ENCODE measurements at places on chromosomes 5 and 9. TPM values are rescaled to one million over a fixed set of nuclear protein-coding genes. Genes with fewer than 3 reads are reported as not detected.
A peak's percentile ranks its signal among the peaks of the same experiment; 100 is the strongest.

DNA sequence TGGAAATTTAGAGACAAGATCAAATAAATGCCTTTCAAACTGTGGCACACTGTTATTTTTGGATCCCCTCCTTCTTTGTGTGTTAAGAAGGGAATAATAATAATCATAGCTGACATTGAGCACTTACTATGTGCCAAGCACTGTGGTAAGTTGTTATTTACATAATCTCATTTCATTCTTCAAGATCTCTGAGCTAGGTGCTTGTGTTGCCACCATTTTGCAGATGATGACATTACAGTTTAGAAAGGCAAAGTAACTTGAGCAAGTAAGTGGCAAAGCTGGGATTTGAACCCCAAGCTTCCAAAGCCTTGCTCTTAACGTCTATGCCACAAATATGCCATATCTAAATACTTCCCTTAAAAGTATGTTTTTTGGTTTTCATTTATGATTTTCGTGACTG is 121.8 kb upstream of the TMEM161B start:
- DNase-seq: no peak

OR1Q1 gene
- total RNA-seq: not detected

GRCh38 chr5:56314529-56314928 is 81.4 kb upstream of the ANKRD55 start:
- DNase-seq: no peak

- DNase-seq: no peak
These were observed 299.9 kb upstream of the MSX2 start for GRCh38 chr5:174424219-174425053.

DNA sequence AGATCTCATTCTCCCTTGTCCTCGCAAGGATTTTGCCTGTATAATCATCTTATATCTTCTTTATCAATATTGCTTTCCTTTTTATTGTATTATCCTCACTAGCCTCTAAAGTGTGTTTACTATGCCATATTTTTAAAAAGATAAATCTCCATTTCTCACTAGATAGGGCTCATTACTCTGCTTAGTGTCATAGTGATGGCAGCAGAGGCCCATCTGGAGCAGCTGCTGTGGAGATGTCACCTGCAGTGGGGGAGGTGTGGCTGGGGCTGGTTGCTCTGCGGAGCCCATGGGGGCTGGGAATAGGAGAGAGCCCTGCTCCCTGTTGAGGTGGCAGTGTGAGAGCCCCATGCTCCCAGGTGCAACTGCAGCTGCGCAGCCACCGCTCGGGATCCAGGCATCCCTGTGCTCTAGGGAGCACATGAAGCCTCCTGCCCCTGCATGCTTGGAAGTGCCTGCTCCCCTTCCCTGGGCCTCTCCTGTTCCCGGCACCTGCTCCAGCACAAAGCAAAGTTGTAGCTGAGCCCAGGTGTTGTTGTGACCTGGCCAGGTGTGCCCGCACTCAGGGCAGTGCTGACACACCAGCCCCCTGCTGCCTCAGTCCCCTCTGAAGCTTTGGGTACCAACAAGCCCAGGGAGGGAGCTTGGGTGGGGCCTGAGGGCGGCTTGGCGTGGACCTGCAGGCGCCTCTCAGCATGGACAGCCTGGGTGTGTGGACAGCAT is 144.6 kb upstream of the MRPS30 start:
- DNase-seq: no peak

SLC6A19 gene
- total RNA-seq: not detected

TLR4 gene
- total RNA-seq: 0.23 TPM

DNA sequence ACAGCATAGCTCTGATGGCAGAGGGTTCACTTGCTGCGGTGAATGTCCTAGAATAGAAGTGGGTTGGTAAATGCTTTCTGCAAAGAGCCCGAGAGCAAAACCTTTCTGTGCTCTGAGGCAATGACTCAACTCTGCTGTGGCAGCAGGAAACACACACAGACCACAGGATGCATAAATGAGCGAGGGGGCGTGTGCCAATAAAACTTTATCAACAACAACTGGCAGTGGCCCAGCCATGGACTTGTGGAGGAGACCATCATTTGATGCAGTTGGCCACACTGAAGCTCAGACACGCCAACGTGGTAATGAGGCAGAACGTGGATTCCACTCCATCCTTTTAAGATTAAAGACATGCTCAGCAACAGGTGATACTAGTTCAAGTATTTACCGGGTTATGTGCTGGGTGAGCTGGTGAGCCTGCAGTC is 6.8 kb downstream of the MRPL36 start:
- DNase-seq: peak; percentile 99

DNA sequence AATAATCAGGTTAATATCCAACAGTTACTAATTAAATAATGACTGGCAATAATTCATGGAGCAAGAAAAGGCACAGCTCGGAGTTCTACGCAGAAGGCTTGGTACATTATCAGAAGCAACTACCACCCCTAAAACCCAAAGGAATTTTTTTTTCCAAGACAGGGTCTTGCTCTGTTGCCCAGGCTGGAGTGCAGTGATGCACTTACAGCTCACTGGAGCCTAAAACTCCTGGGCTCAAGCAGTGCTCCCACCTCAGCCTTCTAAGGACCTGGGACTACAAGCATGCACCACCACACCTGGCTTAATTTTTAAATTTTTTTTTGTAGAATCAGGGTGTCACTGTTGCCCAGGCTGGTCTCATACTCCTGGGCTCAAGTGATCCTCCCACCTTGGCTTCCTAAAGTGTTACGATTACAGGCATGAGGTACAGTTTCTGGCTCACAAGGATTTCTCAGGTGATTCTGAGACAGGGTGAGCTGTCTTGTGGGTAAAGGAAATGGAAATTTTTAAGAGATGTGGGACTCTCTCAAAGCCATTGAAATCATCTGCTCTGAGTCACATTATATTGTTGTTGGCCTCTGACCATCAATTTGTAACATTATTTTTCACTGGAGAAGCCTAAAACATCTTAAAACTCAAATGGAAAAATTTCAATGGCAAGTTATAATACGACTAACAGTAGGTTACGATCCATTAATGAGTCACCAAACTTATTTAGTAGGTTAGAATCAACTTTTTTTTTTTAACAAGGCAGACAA is 19.7 kb upstream of the HSDL2 start:
- DNase-seq: no peak

DNA sequence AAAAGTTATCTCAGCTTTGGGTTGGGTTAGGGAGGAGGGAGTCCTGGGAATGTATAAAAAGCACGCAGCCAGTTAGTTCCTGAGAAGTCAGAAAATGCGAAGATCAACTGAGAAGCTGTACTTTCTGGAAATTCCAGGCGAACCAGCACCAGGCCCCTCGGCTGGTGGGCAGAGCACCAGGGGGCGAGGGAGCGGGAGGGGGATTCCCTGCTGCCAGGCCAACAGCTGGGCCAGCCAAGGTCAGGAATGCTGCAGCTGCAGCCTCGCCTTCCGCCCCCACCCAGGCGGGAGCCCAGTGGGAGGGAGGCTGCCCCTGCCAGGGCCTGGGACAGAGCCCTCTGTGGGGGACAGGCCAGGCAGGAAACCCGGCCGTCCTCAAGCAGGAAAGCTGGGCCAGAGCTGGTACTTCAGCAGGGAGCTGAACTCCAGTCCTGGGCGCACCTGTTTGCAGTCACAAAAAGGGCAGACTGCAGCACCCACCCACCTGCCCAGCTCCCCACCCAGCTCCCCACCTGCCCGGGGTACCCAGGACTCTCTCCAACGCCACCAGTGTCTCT is 35.5 kb downstream of the VAV2 start:
- DNase-seq: no peak

NMUR2 gene
- not detected for total RNA-seq

HBEGF gene
- 2.7 TPM for total RNA-seq

GRCh38 chr9:76713381-76713780 is 50.9 kb upstream of the PCA3 start:
- DNase-seq: no peak

BTNL3 gene
- total RNA-seq: not detected
